ENCODE measurements at places on chromosomes 1 and 21.
A peak's percentile ranks its signal among the peaks of the same experiment; 100 is the strongest.

DNA sequence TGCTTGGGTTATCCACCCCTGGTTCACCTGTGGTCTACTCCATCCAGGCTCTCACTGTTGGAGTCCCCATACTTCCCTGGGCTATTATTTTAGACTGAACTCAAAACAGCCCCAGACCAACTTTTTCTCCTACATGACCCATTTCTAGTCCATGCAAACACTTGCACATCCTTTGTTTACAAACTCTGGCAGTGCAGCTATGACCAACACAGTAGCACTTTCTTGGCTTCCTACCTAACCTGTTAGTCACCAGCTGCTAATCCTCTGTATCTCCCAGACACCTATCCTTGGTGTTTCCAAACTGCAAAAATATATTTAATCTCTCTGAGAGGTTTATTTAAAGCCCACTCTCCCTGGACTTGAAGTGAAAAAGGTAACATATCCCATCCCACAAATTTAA, 90.8 kb downstream of the DDAH1 start:
- DNase-seq = peak; percentile 63

DNA sequence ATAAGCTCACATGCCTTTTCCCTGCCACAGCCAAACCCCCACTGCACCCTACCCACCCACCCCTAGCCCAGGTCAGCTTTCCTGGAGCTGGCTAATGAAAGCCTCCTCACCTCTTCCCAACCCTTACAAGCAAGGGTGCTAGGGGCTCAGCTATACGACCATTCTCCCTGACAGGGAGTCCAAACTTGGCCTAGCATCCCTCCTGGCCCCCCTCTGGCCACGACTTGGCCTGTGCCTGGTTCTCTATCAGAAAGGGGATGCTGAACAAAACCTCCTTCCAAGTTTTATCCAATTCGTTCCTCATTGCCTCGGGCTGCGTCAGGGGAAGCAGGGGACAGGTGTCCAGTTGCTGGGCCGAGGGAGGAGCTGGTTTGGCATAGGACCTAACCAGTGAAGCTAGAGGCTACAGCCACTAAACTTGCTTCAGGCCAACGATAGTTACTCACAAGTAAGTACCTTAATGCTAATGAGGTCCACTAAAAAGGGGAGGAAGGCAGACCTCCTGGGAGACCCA, 8.6 kb downstream of the TMEM81 start:
- DNase-seq = peak; percentile 1

DNA sequence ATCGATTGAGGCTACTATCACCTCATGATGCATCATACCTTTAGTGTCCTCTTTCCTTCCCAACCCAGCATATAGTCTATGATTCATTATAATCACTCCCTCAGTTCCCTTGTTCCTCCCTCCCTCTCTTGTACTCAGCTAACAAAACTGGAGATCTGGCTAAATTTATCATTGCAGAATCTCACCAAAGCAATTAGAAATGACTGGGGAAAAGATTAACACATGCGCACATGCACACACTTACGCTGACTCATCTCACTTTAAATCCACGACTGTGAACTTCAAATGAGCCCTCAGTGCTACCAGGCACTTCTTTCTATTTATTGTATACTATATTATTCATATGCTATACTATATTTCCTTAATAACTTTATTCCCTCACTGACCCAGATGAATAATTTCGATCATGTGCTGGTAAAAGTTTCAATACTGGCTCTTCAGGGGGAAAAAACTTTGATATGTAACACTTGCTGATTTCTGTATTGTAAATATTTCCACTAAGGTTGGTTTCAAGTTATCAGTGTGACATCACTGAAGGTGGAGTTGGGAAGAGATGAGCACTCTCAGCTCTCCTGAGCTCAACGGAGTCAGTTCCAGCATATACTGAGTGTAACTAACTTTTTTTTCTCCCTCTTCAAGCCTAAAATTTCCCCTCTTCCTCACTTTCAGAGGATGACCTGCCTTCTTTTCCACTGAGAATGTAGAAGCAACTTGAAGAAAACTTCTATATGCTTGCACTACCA, 613.7 kb upstream of the B3GALT2 start:
- DNase-seq = no peak

DNA sequence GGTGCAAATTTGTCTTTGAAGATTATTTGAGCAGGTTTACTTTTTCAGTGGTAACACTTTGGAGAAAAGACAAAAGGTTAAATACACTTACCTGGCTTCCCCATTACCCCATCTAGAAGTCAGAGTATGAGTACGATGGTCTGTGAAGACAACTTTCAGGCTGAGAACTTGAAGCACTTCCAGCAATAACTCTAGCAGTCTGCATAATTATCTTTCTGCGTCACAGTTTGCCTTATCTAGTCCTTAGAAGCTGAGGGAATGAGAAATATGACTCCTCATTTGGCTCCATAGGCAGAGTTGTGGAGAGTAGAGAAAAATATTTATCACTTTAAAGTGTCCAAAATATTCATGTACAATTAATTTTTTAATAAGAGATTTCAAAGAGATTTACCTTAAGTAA, 323.4 kb upstream of the CAMK1G start:
- no peak for DNase-seq

DNA sequence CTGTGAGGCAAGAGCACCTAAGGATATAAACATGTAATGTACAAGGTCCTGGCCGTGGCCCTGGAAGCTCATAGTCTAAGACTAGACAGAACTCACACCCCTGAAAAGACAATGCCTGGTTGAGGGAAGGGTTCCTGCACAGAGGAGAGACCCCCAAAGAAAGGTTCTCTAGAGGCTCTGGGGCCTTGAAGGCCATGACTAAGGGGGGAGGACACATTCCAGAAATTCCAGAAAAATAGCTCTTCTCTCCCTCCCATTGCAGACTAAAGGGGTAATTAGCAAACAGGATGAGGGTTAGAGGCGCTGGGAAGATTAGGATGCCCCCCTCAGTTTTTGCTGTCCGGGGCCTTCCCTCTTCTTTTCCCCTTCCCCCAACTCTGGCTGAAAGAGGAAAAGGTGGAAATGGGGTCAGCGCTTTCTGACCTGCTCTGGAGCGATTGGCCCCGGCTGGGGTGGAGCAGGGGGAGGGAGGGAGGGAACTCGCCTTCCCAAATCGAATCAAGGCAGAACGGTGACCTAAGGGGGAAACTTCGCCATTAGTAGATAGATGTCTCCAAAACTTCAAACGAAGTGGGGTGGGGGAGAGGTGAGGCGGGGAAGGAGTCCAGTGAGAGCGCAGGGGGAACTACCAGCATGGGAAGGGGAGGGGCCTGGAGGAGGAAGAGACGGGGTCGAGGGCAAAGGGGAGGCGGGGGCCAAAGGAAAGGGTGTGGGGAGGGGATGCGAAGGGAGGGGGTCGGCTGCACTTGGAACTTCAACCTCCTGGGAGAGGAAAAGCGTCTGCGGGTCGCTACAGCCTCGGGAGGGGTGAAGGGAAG, 11.8 kb downstream of the PAX7 start:
- DNase-seq = no peak

GRCh38 chr1:119373465-119373864, 4.9 kb downstream of the HAO2 start:
- DNase-seq = no peak

DNA sequence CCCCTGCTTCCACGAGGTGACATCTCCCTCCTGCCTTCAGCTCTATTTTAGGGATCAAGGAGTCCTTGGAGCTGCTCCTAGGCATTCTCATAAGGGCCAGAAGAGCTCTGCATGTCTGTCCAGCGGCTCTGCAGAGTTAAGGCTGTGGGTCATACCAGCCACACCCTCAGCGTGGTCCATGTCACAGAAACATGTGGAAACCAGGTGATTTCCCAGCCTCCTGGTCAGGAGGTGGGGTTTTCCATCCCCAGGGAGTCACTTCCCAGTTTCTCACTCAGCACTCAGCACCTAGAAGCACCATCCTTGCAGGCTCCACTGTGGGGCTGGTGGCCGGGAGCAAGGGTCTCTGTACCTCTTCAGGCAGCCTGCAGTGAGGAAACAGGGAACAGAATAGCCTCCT, 1.4 kb upstream of the TNFRSF1B start:
- DNase-seq = no peak

DNA sequence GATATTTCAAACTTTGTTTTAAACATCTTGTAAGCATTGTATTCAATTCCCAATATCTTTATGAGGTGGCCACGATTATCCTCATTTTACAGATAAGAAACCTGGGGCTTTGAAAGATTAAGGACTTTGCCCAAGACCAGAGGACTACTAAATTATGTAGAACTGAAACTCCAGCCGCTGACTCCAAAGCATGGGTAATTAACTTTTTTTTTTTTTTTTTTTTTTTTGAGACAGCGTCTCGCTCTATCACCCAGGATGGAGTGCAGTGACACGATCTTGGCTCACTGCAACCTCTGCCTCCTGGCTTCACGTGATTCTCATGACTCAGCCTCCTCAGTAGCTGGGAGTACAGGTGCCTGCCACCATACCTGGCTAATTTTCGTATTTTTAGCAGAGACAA, 68.7 kb downstream of the ALG14 start:
- no peak for DNase-seq

DNA sequence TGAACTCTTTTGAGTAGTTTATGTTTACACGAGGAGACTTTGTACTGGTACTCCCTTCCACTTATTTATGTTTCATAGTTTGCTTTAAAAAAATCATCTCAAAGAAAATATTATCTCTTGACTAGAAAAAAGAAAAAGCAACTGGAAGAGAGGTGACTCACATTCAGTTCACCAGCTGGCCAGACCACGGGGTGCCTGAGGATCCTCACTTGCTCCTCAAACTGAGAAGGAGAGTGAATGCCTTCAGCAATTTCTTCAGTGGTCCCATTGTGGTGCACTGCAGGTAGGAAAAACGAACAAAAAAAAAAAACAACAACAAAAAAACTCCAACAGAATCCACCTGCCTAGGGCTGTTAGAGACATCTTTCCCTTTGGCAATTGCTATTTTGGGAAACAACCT, 102.9 kb downstream of the PTPRC start:
- DNase-seq = no peak

- no peak for DNase-seq
Observed at GRCh38 chr1:48775831-48776392, 779 bp downstream of the BEND5 start.

All from AG08396 (cell line).